ENCODE measurements at places on chromosomes 12 and 14.

GRCh38 chr12:121580959-121581685 lies at the start of gene KDM2B:
KDM2B (minus strand) TSS chr12:121581023; CDS start chr12:121580911, 112 bp downstream.
- peak; percentile 51 for DNase-seq

DNA sequence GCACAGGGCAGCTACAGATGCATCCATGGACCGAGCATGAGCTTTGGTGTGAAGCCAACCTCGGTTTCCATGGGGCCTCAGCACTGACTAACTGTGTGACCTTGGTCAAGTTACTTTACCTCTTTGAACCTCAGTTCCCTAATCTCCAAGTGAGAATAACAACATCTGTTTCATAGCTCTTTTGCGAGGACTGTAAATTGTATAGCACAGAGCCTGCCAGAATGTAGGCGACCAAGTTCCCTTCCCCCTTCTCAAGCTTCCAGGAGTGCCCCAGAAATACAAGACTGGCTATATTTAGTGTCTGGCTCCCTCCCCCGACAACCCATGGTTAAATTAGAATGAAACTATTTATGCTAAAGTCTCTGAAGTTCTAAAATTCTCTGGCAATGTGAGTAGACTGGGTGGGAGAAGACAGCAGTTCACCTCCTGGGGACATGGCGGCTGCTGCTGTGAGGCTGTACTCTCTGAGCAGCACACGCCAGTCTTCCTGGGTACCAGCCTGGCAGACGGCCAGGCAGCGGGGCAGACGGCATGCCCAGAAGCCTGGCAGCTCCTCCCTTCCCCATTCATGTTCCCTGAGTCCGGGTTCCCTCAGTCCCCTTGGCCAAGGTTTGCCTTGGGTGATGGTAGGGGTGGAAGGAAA lies 22.0 kb upstream of the TMED10 start:
- peak; percentile 16 for DNase-seq

DNA sequence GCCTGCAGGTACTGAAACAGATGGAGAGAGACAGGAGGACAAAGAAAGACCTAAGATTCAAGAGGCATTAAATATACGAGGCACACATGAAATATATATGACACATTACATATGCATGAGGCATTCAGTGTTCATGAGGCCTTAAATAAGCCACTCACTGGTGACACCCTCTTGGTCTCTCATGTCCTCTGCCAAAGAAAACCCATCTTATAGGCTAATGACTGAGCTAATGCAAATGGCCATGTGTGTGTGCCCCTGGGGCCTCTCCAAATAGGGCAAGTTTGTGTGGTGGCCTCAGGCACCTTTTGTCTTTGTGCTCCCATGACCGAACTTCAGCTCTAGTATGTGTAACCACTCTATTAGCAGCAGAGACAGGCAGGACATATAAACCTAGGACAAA lies 18.8 kb downstream of the COQ6 start:
- DNase-seq, result no peak

- no peak for DNase-seq
Observed at GRCh38 chr14:70514168-70515069, 20.4 kb downstream of the ADAM20 start.

- no peak for DNase-seq
Observed at GRCh38 chr12:76618031-76618430, 58.5 kb upstream of the OSBPL8 start.

- no peak for DNase-seq
Observed at GRCh38 chr12:65490250-65490649, 211.8 kb downstream of the MSRB3 start.

- no peak for DNase-seq
Observed at GRCh38 chr12:10131111-10131690, 1.2 kb upstream of the CLEC7A start.

DNA sequence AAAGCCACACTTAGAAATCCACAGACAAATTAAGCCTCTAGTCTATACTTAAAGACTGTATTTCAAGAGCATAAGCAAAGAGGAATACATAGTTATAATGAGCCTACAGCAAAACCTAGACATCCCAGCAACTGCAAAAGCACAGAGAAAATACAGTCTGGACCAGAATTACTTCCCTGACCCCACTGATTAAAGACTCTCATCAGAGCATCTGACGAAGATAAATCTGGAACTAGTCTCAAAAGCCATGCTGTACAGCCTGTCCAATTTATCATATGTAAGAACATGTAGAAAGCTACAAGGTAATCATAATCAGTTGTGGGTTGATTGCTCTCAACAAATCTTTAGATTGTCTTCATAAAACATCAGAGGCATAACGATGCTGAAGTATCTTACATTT lies 285.1 kb upstream of the CAND1 start:
- no peak for DNase-seq

- no peak for DNase-seq
Observed at GRCh38 chr12:58204071-58204470, 262.7 kb downstream of the ATP23 start.

DNA sequence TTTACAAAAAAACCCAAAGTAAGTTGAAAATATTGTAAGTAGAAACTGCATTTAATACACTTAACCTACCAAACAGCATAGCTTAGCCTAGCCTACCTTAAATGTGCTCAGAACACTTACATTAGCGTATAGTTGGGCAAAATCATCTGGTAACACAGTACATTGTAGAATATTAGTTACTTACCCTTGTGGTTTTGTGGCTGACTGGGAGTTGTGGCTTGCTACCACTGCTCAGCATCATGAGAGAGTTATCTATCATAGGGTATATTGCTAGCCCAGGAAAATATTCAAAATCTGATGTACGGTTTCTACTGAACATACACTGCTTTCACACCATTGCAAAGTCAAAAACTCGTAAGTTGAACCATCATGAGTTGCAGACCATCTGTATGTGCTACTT lies 141.7 kb upstream of the GARIN6 start:
- DNase-seq, result no peak

DNA sequence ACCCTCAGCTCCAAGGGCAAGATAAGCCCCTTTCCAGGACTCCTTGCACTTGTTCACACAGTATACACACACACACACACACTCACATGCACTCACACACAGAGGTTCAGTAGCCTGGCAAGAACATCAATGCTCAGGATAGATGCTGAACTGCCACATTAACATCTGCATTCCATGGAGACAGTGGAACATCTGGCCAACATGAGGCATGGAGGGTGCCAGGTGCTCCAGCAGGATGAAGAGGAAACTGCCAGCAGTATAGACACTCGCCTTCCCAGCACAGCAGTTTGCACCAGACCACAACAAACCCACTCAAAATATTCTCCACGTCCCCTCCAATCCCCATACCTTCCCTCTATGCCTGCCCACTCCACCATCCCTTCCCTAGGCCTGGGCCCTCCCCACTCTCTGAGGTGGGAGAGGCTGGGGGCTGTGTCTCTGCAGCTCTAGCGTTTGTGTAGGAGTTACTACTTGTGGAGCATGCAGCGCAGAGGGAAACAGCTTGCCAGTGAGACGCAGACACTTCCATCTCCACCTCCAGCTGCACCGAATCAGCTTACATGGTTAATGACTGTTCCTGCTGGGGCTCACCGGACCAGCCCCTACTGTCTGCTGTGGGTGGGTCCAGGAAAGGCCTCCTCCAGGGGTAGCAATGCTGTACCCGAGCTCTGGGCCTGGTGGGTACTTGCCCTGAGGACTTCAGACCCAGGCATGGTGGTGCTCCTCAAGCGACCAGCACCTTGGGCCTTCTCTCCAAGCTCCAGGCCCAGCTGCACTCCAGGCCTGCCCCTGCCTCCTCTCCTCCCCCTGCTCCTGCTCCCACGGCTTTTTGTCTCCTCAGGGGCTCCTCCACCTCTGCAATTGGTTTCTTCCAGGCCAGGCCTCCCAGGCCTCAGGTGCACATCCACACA lies 18.6 kb upstream of the PLEKHG3 start:
- peak; percentile 53 for DNase-seq

DNA sequence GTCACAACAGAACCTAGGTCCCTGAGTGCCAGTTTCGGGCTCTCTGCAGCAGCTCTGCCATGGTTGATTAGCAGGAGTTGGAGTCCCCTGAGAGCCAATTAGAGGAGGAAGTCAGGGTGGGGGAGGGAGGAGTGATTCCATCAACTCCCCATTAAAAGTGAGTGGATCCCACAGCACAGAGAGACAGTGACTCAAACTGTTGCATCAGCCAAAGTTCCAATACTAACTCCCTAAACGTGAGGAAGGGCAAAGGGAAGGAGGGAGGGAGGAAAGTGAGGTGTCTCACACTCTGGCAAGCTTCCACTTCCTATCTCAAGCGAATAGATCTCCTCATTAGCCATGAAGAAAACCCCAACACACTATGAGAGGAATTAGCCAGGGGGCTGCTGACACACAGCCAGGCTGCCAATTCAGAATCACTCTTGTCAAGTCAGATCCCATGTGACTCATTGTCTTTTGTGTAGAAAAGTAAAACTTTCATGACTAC lies 23.6 kb downstream of the OR11H4 start:
- peak; percentile 30 for DNase-seq

GRCh38 chr12:47828976-47829482 lies 9.3 kb upstream of the HDAC7 start:
- DNase-seq, result peak; percentile 37

DNA sequence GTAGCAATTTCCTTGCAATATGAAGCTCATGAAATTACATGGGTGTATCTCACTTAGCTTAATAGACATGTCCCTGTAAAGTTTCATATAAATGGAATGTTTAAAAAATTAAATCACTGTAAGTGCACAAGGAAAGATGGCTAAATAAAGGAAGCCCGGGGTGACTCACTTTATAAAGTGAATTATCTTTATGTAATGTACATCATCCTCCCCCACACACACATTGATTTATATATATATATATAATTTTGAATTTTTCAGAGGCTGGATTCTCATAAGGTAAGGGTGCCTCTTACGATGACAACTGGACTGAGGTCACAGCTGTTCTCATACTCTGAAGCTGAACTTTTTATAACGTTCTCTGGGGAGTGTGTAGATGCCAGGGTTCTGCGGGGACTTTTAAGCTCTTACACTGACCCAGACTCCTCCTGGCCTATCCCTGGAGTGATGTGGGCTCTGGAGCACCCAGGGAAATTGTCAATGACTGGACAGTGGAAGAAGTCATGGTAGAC lies 108.7 kb upstream of the HIF1A start:
- no peak for DNase-seq

DNA sequence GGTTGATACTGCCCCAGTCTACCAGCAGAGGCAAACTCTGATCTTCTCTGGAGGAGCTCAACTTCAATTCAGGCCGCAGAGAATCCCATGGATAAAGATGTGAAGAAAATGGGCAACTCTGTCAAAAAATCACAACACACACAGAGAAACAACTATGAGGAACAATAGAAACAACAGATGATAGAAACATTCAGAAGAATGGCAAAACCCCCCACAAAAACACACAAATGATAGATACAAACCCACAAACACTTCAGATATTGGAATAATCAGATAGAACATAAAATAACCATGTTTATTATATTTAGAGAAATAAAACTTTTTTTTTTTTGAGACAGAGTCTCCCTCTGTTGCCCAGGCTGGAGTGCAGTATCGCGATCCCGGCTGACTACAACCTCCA lies 20.0 kb upstream of the HVCN1 start:
- DNase-seq, result no peak

DNA sequence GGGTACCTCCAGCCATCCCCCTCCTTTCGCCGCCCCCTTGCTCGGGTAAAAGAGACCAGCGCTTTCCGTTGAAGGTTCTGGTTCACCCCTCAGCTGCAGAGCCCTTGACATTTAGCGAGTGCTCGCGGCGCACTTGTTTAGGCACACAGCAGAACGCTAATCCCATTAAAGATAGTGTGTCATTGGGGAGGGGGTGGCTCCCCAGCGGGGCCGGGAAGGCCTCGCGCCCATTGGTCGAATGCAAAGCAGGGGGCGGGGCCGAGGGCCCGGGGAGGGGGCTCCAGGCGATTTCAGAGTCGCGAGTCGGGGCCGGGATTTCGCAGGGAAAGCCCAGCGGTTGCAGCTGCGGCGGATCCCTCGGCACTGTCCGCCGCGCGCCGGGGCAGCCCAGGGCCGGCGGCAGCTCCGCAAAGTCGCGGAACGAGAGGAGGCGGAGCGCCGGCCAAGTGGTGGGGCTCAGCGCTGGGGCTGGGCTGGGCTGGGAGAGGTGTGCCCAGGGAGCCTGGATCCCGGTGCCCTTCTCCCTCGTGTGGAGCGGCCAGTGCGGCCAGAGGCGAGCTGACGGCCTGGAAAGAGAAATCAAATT lies 122.9 kb downstream of the TSPAN9 start:
- peak; percentile 99 for DNase-seq

DNA sequence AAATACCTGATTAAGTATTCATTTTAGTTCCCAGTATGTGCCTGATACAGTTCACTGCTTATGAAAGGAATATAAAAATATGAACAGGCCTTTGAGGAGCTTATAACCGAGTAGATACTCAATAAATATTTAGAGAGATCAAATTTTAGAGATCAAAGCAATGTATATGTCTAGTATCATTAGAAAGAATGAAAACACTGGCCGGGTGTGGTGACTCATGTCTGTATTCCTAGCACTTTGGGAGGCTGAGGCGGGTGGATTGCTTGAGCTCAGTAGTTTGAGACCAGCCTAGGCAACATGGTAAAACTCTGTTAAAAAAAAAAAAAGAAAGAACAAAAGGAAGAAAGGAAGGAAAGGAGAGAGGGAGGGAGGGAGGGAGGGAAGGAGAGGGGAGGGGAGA lies 113.2 kb upstream of the EEA1 start:
- no peak for DNase-seq

GRCh38 chr12:26798023-26798422 lies 35.0 kb downstream of the ITPR2 start:
- no peak for DNase-seq

DNA sequence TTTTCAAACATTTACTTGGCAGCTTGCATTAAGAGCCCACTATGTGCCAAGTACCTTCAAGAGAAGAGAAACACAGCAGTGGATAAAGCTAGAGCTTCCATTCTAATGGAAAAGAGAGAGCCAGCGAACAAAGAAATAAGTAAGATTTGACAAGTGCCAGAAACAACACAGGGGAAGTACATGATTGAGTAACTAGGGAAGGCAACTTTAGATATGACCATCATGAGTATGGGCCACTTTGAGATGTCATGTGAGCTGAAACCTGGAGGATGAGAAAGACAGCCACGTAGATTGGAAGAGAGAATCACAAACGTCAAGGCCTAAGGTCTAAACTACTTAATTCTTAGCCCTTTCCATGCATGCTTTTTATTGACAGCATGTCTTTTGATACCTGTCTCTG lies 121.4 kb downstream of the ITPR2 start:
- DNase-seq, result no peak

GRCh38 chr14:51811706-51812105 lies 48.7 kb upstream of the GNG2 start:
- DNase-seq, result no peak

GRCh38 chr12:106980944-106981343 lies 6.0 kb downstream of the MTERF2 start:
- no peak for DNase-seq

DNA sequence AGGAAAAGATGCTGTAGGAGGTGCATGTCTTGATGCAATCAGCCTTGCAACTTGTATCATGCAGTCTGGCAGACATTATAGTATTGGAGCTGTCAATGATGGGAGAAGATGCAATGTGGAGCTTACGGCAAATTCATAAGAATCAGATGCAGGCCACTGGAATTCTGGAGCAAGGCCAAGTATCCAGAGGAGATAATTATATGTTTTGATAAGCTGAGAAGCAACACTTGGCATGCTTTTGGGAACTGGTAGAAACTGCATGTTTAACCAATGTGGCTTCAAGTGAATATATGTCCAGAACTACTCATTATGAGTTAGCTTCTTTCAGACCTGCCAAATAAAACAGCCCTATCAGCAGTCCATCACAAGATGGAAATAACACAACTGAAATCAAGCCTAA lies 249.1 kb upstream of the PPFIA2 start:
- DNase-seq, result no peak

GRCh38 chr12:4220536-4221257 lies 52.9 kb upstream of the CCND2 start:
- no peak for DNase-seq

Measured in NCI-H82 (cell line).